ENCODE measurements at places on chromosomes 7 and 10. TPM values are rescaled to one million over a fixed set of nuclear protein-coding genes. Genes with fewer than 3 reads are reported as not detected.

DNA sequence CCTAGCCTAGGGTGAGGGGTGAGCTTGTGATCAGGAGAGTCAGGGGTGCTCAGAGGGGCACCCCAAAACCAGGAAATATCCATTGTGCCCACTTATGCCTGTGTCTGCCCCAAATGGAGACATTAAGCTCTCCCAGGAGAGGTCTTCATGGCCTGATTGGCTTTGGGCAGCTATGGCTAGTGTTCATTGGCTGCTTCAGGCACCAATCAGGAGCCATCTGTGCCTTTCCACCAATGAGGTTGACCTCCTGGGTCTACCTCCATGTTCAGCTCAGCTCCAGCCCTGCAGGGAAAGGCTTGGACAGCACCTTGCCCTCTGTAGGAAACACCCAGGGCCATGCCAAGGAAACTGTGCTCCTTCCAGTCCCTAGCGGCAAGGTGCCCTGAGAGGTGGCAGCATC lies 23.9 kb upstream of the HSPB1 start:
- H3K36me3 ChIP-seq: no peaks in the 10 kb centered on the region
- no peak overlapping the region for H3K27ac ChIP-seq
- H3K4me1 ChIP-seq: peaks cover 10% of the 10 kb centered on the region
- H3K4me3 ChIP-seq: no peak overlapping the region
- peaks cover 72% of the 10 kb centered on the region for H3K27me3 ChIP-seq
- no peak for DNase-seq

OPALIN gene
- total RNA-seq: not detected

- no peaks in the 10 kb centered on the region for H3K27me3 ChIP-seq
- DNase-seq: no peak
- no peak overlapping the region for H3K4me3 ChIP-seq
- no peak overlapping the region for H3K27ac ChIP-seq
- H3K36me3 ChIP-seq: no peaks in the 10 kb centered on the region
These were observed 58.7 kb downstream of the RGS10 start for GRCh38 chr10:119483839-119484238.

DNA sequence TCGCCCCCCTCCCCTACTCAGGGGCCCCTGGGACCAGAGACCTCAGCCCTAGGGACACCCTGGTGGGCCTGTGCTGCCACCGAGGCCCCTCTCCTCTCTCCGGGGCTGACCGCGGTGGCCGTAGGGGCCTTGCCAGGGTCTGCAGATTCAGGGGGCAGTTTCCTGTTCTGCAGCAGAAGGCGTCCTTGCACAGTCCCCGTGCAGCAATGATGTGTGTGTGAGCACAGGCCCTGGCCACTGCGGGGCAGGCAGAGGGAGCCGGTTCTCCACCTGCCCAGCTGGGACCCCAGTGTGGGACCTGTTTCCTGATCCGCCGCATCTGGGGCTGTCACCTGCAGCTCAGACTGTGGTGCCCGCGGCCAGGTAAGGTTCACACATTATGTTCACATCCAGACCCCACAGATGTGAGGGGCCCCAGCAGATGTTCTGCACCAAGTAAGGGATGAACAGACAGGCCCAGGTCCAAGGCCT lies 60.7 kb upstream of the DNAJB6 start:
- H3K36me3 ChIP-seq: peaks cover 6% of the 10 kb centered on the region
- no peak overlapping the region for H3K27ac ChIP-seq
- H3K4me3 ChIP-seq: no peak overlapping the region
- peaks cover 29% of the 10 kb centered on the region for H3K27me3 ChIP-seq
- peaks cover 79% of the 10 kb centered on the region for H3K4me1 ChIP-seq

SYT15 gene
- 0.91 TPM for total RNA-seq

MSANTD7 gene
- total RNA-seq: 9.2 TPM

BUB3 gene
- total RNA-seq: 107 TPM

LRGUK gene
- 0.61 TPM for total RNA-seq

GRCh38 chr7:122849957-122850328 lies 36.3 kb downstream of the CADPS2 start:
- no peaks in the 10 kb centered on the region for H3K36me3 ChIP-seq
- no peak overlapping the region for H3K27ac ChIP-seq
- DNase-seq: no peak
- no peaks in the 10 kb centered on the region for H3K27me3 ChIP-seq
- H3K4me3 ChIP-seq: no peak overlapping the region
- H3K4me1 ChIP-seq: no peaks in the 10 kb centered on the region

PDK4 gene
- 123 TPM for total RNA-seq

KLF14 gene
- total RNA-seq: not detected

DNA sequence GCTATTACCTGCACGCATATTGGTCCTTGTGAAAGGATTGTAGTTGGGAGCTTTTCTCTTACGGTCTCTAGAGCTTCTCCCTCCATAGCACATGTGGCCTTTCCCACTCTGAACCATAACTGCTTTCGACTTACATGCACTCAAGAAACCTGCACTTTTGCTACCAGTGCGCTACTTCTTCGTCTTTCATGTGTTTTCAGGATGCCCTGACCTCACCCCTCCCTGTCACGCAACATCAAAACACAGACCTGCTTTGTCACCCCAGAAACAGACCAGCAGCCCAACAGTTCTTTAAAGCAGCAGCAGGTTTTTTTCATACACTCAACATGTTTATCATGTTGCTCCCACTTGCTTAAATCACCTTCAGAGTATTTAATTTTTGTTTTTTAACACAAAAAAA lies 243.5 kb upstream of the TCF7L2 start:
- no peaks in the 10 kb centered on the region for H3K27me3 ChIP-seq
- no peak overlapping the region for H3K27ac ChIP-seq
- H3K4me1 ChIP-seq: no peaks in the 10 kb centered on the region
- no peak overlapping the region for H3K4me3 ChIP-seq
- no peak for DNase-seq
